ENCODE measurements at places on chromosomes 11 and 22.
A peak's percentile ranks its signal among the peaks of the same experiment; 100 is the strongest.

GRCh38 chr11:116473790-116474346, 298.9 kb downstream of the BUD13 start:
- DNase-seq = no peak

GRCh38 chr11:107827041-107827440, 31.5 kb downstream of the SLC35F2 start:
- no peak for DNase-seq

DNA sequence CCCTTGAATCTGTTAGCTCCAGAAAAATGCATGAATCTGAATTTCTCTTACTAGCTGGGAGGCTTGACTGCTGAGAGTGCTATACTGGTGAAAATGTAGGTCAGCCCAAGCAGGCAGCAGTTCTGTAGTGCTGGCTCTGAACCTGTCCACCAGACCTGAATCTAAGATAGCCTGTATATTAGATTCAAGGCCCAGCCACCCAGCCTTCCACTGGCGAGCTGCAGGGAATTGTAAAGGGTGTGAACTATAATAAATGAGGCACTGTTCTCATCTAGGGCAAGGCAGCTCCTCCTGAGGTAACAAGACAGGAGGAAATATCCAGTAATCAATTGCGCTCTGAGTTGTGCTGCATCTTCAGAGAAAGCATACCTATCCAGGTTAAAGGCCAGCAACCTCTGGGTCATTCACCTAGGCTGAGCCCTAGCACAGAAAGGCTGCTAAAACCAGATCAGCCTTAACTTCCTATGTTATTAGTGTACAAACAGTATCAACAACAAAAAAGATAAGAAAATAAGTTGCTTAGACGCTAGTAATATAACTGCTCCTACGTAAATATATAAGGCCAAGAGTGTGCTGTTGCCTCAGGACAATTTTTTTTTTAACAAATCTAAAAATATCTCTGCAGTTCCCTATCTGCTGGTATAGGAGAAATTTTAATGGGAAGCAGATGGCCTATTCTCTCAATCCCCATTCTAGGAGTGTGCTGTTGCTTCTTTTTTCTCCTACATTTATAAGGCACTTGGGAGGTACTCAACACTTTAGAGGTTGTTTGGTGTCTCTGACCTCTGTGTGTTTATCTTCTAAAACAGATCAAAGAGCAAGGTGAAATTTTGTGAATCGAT, 63.0 kb downstream of the RELT start:
- no peak for DNase-seq

DNA sequence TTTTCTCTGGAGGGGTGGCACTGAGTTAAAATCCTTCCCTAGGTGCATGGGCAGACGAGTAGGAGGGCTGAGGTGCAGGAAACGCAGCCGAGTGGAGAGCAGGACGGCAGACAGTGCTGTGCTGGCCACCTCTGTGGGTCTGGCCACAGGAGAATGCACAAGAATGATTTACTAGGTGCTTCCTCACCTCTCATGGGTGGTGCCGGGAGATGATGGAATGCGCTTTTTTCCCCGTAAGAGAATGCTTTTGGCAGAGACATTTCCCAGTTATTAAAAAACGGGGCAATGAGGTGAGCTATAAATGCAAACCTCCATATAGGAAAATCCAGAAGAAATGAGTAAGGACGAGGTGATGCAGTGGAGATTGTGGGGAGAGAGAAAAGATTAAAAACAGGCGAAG, 86.1 kb downstream of the ADAMTS15 start:
- DNase-seq = no peak

DNA sequence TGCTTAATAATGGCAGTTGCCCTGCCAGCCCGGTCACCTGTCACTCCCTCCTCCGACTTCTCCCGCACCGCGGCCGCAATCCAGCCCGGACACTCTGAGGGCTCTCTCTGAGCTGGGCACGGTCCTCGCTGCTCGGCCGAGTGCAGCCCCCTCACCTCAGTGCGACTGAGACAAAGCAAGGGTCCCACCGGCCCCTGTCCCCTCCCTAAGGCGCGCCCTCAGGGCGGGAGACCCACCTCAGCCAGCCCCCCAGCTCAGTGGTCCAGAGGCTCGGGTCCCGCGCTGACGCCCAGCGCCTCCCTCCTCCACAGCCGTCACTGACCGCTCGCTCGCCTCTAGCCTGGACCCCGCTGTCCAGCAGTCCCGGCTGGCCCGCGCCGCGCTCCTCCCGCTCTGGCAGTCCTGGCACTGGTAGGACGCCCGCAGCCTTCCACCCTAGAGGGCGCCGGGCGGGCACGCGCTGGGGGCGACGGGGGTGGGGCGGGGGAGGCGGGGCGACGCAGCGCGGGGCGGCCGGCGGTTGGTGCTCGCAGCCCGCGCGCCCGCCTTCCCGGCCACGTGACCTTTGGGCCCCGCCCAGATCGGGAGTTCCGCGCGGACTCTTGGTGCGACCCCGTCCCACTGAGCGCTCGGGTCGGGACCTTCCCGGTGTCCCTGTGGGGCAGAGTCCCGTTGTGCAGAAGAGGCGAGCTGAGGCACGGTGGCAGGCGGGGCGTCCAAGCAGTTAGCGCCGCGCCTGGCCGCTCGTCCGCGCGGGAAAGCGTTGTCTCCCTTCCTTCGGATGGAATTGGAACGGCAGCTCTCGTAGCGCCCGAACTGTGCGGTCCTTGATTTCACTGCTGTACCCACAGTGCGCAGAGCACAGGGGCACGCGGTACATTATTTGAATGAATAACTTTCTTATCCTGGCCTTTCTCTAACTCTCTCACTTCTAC, 7.8 kb upstream of the L3MBTL2 start:
- peak; percentile 73 for DNase-seq

DNA sequence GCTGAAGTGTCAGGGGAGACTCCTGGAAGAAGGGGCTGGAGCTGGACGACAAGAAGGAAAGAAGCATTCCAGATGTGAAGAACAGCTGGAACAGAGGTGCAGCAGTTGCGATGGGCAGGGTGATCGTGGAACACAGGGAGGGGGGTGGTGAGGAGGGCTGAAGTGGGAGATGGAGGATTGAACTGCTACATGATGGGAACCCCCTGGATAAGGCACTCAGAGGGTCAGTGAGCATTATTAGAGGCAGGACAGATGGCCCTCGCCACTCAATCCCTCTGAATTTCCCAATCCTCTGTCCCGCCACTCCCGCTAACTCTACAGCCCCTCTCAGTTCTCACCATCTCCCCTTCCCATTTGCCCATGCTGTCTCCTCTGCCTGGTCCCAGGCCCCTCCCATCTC, 14.0 kb downstream of the SERPINH1 start:
- DNase-seq = no peak

DNA sequence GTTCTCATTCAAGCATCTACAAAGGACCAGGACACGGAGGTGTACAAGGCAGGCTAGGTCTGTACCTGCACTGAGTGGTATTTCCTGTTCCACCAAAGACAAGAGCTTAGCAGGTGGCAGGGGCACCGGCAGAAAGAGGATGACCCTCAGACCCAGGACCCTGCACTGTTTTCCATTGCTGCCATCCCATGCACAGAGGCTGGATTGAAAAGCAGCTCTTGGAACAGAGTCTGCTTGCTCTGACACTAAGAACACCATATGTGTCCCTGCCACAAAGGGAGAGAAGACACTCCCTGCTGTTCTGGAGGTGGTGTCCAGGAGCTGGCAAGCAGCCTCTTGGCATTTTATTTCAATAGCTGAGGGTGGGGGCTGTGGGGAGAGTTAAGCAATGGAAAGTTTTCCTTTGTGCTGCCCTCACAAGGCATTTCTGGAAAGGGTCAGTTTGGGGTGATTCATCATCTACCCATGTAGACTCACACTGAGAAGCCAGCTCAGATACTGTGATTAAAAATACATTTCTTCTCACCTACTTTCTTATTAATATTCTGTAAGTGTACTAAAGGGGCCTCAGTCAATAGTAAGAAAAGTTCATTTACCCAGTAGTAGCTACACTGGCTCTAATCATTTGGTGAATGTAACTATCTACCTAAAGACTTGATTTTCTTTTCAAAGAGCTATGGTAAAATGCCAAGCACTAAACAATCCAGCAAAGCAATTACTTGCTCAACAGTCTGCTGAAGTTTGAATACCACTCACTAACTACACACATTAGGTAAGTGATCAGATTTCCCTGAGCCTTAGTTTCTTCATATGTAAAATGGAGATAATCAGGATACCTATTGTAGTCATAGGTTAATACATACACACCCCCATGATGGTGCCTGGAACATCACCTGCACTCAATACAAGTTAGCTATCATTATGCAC, 55.2 kb downstream of the SLC1A2 start:
- no peak for DNase-seq

- DNase-seq = no peak
Measured at GRCh38 chr22:44758344-44758973, 6.1 kb downstream of the ARHGAP8 start.

DNA sequence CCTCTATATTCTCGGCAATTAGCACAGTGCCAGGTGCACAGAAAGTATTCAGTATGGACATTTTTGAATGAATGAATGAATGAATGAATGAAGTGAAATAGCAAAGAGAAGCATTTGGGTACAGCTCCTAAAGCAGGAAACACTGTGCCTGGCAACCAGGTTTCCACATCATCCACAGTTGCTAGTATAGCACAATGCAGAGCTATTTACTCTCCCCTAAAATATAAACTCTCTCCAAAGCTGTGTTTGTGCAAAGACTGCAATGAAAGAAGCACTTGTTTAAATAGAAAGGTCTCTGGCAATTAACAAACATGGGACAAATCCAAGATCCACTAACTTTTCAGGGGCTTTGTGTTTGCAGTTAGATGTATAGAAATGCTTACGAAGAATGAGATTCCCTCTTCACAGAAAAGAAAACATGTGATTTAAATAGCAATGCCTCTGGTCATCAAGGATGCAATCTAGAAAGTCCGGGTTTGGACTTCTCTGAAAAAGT, 103.0 kb upstream of the OPCML start:
- no peak for DNase-seq

- no peak for DNase-seq
Measured at GRCh38 chr11:77967121-77967520, 27.3 kb downstream of the INTS4 start.

DNA sequence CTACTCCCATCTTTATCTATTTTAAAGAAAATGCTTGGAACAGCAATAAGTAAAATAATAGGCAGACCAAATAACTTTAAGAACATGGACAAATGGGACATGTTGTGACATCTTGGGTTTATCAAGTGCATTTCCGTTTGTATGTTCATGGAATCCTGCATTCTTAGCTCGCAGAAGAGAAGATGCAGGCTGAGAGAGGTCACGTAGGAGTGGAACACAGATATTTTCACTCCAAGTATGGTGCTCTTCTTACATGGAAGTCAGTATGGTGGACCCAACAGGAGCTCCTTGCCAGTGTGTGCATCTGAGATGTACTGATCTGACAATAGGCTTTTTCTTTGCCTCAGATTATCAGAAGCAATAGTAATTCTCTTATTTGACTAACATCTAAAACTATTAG, 1.7 kb downstream of the E2F8 start:
- no peak for DNase-seq

DNA sequence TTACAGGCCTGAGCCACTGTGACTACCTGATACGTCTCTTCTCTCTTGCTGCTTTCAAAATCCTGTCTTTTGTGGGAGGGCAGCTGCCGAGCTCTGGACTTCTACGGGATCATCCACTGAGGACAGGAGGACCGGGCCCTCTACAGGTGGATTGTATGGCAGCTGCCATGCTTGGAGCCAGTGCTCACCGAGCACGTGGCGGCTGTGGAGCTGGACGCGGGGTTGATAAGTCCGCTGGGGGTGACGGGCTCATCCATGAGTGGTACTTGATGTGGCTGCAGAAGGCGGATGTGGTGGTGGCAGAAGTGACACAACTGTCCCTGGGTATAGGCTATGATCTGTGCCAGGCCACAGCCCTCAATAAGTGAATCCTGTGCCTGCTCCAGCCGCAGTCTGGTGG, 1.8 kb upstream of the CYP2D6 start:
- no peak for DNase-seq

DNA sequence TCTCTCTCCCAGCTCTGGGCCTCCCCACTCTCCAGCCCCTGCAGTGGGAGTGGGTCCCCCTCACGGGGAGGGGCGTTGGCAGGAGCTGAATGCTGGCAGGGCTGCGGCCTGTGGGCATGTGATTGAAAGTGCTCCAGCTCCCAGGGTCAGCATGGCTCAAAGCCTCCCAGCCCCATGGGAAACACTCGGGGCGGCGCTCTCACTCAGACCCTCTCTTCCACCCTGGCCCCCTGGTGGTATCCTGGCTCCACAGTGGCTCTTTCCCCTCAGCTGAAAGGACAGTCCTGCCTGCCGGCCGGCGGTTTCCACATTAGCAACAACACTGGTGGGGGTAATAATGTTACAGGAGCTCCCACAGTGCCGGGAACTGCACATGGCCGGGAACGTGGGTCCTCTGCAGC, 35.5 kb downstream of the POLR3H start:
- DNase-seq = no peak

GRCh38 chr11:70577258-70577603, 178.9 kb downstream of the CTTN start:
- no peak for DNase-seq

GRCh38 chr11:94787801-94788200, 19.6 kb downstream of the AMOTL1 start:
- no peak for DNase-seq

- no peak for DNase-seq
Measured at GRCh38 chr22:30978304-30978962, 9.4 kb downstream of the TUG1 start.

GRCh38 chr11:68223275-68223674, 10.2 kb upstream of the KMT5B start:
- no peak for DNase-seq

DNA sequence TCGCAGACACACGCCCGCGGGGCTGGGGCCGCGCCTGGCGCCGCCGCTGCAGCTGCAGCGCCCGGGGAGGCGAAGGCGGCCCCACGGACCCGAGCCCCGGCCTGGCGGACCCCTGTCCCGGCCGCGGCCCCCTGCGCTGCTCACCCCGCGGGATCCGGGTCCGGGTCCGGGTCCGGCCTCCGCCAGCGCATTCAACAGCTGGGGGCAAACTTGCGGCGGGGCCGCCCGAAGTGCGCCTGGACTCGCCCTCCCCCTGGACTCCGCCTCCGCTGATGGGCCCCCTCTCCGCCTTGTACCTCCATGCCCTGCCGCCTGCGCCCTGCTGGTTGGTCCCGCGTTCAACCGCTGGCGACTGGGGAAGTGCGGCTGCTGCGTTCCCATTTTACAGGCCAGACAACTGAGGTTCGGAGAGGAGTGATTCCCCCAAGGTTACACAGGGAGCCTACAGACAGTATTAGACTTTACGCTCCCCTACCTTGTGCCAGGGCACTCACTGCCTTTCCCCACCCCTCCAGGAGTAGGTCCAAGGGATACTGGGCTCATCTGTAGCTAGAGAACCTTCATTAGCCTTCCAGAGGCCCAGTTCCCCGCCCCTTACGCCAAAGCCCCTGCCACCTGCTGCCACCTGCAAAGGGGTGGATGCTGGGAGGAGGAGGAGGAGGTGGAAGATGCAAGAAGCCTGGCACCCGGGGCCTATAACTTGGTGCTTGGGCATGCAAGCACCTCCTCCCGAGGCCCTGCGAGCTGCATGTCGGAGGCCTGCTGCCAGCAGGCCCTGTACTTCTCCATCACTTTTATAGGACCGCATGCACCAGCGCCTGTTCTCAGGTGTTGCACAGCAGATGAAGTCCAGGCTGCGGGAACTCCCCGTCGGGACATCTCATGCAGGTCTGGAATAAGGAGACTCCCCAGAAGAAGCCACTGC, 694 bp upstream of the ELFN2 start:
- DNase-seq = no peak

All from stimulated activated CD4-positive, alpha-beta T cell treated with anti-CD3 and anti-CD28 coated beads, Interleukin-4, amount 100 ng/mL, for 48 hours (primary cell).